ENCODE measurements at places on chromosomes 4 and X.

- no peak for DNase-seq
Observed at GRCh38 chr4:110483516-110483915, 7.6 kb downstream of the ENPEP start.

DNA sequence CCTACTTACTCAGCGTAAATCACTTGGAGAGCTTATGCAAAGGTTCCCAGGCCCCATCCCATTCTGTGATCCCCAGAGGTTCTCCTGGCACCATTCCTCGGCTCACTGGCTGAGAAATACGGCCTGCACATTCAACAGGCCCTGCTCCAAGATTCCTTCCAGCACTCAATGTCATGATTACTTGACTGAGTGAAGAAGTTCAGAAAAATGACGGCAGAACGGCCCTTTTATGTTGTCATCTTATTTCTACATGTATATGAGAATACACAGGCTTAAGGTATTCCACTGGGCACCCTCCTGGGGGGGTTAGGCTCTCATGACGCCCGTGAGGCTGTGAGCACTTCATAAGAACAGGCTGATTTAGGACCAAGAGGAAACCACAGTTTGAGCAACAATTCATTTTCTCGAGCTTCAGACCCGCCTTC is 190.6 kb downstream of the NSUN7 start:
- DNase-seq: no peak

- DNase-seq: no peak
Observed at GRCh38 chrX:94775640-94776039, 1101.6 kb downstream of the FAM133A start.

DNA sequence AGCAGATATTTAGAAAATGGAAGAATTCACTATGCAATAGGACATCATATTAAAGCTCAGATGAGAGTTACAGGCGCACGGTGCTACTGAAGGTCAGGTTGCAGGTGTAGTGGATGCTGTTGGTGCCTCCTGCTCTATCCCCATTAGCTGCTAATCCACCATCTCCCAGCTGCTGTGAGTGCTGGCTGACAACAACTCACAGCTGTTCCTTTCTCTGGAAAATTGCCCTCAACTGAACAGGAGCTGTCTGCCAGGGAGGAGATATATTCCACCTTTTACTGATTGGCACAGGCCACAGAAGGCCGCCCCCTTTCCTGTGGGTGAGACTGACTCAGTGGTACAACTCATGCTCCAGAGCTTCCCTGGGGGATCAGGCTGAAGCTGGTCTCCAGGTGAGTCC is 48.7 kb downstream of the UCHL1 start:
- DNase-seq: no peak

DNA sequence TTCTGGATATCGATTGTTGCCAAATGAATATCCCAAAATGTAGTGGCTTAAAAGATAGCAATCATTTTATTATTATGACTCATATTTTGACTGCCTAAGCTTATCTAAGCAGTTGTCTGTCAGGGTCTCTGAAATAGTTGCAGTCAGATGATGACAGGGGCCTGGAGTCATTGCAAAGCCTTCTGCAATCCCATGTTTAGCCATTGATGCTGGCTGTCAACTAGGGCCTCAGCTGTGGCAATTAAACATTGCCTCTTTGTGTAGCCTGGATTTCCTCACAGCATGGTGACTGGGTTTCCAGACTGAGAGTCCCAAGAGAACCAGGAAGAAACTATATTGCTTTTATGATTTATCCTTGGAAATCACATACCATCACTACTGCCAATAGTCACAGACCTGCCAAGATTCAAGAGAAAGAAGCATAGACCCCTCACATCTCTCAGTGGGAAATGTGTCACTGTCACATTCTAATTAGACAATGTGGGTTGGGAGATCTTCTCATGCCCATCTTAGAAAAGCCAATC is 227.3 kb upstream of the NOCT start:
- DNase-seq: no peak

DNA sequence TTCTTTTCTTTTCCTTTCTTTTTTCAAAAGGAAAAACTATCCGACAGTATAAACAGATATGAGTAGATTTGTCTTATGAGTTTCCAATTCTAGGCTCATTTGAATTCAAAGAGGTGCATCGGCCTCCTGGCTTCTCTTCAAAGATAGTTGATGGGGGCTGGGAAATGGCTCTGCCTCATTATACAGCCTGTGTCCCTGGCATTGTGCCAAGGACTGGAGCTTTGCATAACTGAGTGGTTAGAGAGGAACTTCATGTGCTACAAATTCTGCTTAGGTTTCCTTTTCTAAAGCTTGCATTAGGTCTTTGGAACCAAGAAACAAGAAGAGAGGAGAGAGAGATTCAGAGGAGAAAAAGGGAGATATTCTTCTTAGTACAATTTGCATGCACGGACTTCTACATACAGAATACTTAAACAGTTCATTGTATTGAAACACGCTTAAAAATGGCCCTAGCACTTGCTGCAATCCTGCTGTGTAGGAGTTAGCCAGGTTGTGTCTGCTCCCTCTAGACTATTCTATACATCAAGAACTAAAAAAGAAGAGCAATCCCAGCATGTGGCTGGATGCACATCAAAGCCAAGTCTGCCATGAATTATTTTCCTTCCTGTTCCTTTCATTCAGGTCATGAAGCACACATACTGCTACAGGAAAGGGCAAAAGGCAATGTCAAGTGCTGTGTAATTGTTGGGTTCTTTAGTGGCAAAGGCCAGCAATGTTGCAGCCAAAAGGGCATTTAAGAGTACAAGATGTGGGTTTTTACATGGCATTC is 70.9 kb downstream of the INTS12 start:
- DNase-seq: no peak

DNA sequence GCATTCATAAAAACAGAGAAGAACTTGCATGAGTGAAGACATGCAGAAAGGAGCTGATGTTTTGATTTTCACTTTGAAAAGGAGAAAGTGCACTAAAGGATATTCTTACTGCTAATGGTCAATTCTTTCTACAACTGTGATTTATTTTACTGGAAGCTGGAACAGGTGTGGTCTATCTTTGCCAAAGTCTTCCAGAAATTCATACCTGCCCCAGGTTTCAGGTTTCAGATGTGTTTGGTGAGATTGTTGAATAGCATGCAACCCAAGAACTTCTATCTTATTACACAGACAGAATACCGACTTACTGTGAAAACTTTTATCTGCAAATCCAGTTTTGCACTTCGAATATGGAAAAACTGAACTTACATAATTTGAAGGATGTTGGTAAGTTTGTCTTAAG is 388.3 kb downstream of the PDGFC start:
- DNase-seq: no peak

DNA sequence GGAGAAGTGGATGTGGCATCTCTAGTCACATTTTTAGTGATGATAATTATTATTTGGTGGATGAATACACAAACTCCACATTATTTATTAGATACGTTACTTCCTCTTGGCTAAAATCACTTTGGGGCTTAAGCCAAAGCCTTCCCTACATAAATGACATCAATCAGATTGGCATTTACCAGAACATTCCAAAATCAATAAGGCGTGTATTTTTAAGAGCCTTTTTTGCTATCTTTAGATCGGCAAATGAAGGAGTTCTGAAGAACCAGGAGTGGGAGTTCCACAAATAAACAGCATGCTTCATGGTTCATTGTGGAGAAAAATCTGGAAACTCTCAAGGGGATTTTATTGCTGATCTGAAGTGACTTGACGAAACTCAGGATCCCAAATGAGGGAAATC is 89.7 kb downstream of the AMELX start:
- no peak for DNase-seq

DNA sequence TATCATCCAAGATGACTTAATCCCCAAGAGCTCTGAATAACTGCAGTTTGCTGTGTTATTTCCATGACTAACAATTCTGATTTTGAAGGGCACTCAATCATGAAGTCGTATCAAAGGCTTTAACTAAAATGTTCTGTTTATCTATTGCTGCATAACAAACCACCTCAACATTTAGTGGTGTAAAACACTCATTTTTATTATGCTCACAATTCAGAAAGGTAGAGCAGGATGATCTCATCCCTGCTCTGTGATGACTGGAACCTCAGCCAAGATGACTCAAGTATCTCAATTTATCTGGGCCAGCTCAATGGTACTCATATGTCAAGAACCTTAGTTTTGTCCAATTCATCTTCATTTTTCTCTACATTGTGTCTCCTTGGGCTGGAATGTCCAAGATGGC is 451.1 kb downstream of the PPARGC1A start:
- no peak for DNase-seq
